Stimulated activated CD4-positive, alpha-beta T cell treated with anti-CD3 and anti-CD28 coated beads, Interleukin-4, amount 100 ng/mL, for 1 hour (primary cell): ENCODE measurements at places on chromosomes 11 and 22.

GRCh38 chr11:63915961-63916836, 765 bp downstream of the RCOR2 start:
- DNase-seq: peak; percentile 46

- DNase-seq: no peak
Observed at GRCh38 chr11:17641792-17642350, 77.5 kb upstream of the MYOD1 start.

GRCh38 chr11:81995889-81996288, 737.8 kb downstream of the FAM181B start:
- DNase-seq: no peak

- no peak for DNase-seq
Observed at GRCh38 chr11:1653541-1654387, 24.2 kb downstream of the KRTAP5-5 start.

GRCh38 chr11:19800714-19801519, 88.3 kb downstream of the NAV2 start:
- no peak for DNase-seq

- DNase-seq: no peak
Observed at GRCh38 chr11:75031224-75031753, 42.6 kb downstream of the NEU3 start.

- no peak for DNase-seq
Observed at GRCh38 chr11:96242191-96242847, 100.7 kb downstream of the MAML2 start.

- peak; percentile 58 for DNase-seq
Observed at GRCh38 chr11:3853899-3854659, 1.4 kb upstream of the STIM1 start.

- no peak for DNase-seq
Observed at GRCh38 chr11:58658623-58659022, 36.2 kb downstream of the CNTF start.

- no peak for DNase-seq
Observed at GRCh38 chr11:8656291-8656690, 26.2 kb downstream of the TRIM66 start.

DNA sequence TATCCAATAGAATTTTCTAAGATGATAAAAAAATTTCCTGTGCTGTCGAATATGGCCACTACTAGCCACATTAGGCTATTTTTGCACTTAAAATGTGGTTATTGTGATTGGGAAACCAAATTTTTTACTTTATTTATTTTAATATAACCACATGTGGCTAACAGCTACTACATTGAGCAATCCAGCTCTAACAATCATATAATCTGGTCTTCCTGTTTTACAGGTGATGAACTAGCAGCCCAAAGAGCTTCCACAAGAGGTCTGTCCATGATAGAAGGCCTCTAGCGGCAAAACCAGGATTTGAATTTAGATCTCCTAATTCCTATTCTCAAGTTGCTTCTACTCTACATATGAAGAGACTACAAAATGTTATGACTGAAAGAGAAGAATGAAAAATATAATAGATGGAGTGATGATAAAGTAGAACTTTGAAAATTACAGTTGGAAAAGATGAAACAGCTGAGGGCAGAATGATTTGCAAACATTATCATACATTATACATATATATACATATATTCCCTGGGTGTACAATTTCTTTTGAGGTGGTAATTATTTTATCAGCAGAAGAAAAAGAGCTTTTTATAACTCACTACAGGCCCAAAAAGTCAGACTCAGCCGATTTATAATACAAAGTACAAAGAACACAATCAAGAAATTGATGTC, 363.5 kb upstream of the PITPNB start:
- DNase-seq: no peak

DNA sequence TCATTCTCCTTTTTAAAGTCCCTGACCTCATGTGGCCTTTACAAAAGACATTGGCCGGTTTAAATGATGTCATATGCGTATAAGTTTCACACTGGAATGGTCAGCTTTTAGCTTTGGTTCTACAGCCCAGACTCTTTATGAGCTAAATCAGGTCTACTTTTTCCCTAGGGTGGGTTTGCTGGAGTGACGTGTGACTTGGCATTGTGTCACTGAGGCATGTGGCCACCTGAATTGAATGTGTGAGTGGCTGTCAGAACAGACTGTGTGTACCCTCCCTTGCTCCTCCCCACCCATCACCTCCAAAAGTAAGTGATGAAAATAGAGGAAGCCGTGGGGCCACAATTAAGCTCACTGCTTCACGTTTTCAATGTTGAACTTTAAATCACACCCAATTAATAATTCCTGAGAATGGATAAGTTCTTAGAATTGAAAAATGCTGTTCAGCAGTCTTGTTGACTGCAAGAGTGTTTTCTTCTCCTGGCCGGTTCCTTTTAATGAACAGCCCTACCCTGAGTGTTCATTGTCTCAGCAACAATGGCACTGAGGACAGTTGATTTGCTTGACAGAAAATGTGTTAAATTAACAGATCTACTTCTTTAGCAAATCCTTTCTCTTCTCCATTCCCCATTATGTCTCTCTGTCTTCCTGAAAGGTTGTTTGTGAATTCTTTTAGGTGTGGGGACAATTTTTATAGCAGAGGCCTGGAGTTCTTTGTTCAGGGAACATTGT, 11.3 kb downstream of the CECR2 start:
- no peak for DNase-seq

- no peak for DNase-seq
Observed at GRCh38 chr11:12539572-12539971, 134.6 kb upstream of the TEAD1 start.

GRCh38 chr11:8775734-8776133, 93.1 kb downstream of the RPL27A start:
- no peak for DNase-seq

- no peak for DNase-seq
Observed at GRCh38 chr11:112773264-112773663, 188.0 kb upstream of the NCAM1 start.

- no peak for DNase-seq
Observed at GRCh38 chr11:121367001-121367843, 74.7 kb downstream of the SC5D start.

DNA sequence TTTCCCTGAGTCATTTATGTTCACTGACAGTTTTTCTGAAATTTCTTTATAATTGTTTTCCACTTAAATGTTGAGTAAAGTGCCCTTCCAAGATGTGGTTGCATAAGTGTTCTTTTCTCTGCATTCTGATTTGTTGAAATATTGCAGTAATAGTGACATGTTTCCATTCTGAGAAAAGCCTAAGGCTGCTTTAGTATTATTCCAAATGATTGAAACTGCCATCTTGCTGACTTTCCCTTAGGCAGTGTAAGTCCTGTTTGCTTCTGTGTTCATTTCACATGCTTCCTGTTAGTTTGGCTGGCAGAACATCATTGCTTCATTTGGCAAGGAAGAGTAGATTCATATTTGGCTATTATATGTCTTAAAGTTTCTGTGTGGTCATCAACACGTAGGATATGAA, 146.5 kb downstream of the ELP4 start:
- no peak for DNase-seq

- DNase-seq: no peak
Observed at GRCh38 chr11:121656328-121657090, 203.7 kb upstream of the SORL1-AS1 start.

DNA sequence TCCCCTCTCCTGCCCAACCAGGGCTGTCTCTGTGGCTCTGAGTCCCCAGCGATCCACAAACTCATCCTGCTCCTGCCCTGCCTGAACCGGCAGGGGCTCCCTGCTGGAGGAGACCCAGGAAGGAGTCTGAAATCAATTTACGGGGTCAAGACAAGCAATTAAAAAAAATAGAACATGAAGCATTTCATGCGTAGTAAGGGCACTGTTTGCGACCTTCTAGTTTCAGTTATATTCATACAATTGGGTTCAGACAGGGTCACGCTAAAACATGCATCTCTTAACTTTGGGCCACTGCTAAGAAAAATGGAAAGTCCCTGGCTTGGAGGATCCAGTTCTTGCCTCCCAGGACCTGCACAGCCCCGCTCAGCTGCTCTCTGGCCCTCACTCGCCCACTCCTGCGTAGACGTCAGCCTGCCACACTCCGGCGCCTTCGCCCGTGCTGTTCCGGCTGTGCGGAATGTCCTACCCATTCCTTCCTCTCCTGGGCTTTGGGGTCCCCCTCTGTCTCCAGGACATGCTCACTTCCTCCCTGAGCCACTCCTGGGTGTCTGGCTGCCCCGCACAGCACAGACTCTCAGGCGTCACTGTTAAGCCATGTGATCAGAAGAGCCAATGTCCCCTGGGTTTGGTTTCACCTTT, 12.8 kb downstream of the NFAM1 start:
- no peak for DNase-seq

DNA sequence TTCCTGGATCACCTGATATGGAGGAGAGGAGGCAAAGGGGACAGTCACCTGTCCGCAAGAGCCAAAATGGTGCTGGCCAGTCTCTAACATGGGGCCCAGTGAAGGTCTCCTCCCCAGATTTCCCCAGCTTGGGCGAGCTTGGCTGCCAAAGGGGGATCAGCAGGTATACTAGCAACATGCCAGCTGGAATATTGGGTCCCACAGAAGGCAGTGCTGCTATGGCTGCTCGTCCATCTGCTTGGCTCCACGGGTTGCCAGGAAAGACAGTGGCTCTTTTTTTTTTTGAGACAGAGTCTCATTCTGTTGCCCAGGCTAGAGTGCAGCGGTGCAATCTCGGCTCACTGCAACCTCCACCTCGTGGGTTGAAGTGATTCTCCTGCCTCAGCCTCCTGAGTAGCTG, 12.7 kb upstream of the KAT5 start:
- DNase-seq: no peak

GRCh38 chr11:126394036-126394435, 38.5 kb downstream of the ST3GAL4 start:
- no peak for DNase-seq

- no peak for DNase-seq
Observed at GRCh38 chr11:93196816-93197379, 893 bp downstream of the SLC36A4 start.

- DNase-seq: no peak
Observed at GRCh38 chr11:27139742-27140367, 99.2 kb downstream of the BBOX1 start.

GRCh38 chr11:62030071-62030684, 62.7 kb upstream of the FTH1 start:
- no peak for DNase-seq

GRCh38 chr11:13578514-13579140, 82.8 kb upstream of the PTH start:
- DNase-seq: no peak

GRCh38 chr11:120180551-120181232, 30.1 kb upstream of the OAF start:
- DNase-seq: no peak

- DNase-seq: no peak
Observed at GRCh38 chr11:19079643-19080440, 19.3 kb upstream of the MRGPRX2 start.

GRCh38 chr11:35146074-35146521, 7.1 kb downstream of the CD44 start:
- peak; percentile 77 for DNase-seq

GRCh38 chr11:10029386-10030121, 264.5 kb downstream of the SBF2 start:
- no peak for DNase-seq

DNA sequence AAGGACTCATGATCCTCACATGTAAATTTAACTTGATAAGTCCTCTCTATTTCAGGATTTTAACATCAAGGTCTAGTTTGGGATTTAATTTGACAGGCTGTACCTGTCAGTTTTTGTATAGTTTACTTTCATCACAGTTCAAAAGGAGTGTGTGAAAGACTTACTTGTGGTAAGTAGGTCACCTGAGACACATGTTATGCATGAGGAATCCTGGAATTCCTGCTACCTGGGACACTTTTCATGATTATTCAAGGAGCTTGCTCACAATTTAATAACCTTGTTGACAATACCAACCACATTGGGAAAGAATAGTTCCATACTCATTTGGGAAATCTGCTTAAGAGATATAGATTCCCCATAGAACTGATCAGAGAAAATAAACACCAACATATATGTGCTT, 15.8 kb upstream of the SLC36A4 start:
- DNase-seq: no peak

DNA sequence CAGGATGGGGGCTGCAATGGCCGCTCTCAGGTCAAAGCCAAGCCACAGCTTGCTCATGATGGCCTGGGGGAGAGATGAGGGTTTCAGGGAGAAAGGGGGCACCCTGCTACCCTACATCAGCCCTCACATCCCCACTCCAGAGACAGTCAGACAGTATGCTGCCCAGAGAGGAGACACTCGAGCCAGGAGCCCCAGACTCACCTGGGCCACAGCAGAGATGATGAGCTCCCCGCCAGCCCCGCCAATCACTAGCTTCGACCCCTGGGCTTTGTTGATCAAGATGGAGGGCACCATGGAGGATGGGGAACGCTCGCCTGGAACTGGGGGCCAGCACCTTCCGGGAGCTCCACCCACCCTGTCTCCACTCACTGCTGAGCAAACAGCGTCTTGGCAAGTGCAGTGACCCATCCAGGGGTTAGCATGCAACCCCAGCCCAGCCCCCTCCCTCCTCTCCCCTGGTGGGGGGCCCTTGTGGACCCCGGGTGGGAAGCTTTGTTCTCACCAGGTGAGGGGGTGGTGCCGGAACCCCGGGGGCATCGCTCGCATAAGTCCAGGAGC, 19.8 kb downstream of the GGT5 start:
- DNase-seq: no peak

DNA sequence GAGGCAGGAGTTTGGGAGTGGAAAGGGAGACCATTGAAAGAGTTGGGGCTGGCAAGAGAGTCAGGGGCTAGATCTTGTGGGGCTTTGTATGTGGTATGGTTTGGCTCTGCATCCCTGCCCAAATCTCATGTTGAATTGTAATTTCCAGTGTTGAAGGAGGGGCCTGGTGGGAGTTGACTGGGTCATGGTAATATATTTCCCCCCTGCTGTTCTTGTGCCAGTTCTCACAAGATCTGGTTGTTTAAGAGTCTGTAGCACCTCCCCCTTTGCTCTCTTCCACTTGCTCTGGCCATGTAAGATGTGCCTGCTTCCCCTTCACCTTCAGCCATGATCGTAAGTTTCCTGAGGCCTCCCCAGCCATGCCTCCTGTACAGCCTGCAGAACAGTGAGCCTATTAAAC, 10.1 kb upstream of the RAB3IL1 start:
- DNase-seq: no peak

GRCh38 chr11:95892892-95893570, 30.9 kb downstream of the MTMR2 start:
- no peak for DNase-seq
